ENCODE measurements at places on chromosomes 7 and 10.

- DNase-seq: peak; percentile 25
Observed at GRCh38 chr10:60096761-60097513, 190.6 kb upstream of the CCDC6 start.

DNA sequence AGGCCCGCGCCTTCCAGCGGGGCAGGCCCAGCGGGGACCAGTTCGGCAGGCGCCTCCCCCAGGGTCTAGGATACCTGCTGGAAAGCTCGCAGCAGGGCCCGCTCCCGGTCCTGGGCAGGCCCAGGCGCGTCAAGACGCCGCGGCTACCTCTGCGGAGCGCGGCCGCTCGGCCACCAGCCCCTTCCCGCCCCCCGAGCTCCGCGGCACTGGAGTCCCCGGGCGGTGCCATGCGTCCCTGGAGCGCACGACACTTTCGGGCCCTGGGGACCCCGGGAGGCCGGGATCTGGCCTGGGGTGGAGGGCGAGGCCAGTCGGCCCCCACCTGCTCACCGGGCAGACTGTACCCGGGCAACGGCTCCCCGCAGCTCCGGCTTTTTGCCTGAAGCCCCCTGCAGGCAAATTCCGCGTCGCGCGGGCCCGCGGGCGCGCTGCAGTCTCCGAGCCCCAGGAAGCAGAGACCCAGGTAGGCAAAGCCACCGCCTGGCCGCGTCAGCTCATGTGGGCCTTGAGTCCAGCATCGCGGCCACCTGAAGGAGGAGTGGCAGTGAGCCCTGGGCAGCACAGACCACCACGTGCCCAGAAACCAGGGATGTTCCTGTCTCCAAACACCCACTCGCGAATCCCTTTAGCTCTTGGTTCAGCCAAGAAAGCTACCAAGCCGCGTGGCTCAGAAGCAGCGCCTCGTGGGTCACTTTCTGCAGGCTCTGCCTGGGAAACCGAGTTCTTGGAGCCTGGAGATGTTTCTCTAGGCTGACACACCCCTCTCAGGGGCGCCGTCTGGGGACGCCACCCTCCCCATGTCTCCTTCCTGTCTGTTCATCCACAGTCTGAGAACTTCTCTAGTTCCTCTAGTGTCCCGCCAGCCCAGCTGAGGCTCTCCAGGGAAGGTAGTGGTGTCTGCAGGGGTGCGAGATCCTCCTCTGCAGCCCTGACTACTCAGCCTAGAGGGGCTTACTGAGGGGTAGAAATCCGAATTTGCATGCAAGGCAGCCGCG, 46.1 kb upstream of the APBB1IP start:
- DNase-seq: no peak

DNA sequence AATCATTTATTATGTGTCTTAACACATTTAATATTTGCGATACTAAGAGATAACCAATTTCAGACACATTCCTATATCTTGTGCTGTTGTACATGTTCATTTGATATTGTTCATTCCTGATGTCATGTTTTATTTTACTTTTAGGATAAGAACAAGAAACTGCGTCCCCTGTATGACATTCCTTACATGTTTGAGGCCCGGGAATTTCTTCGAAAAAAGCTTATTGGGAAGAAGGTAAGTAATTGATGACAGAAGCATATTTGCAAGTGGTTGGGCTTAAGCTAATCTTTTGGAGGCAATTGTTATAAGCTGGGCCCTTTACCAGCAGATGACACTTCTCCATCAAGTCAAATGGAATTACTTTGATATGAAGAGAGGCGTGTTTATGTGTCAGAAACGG, 155.3 kb downstream of the SND1 start:
- DNase-seq: no peak

DNA sequence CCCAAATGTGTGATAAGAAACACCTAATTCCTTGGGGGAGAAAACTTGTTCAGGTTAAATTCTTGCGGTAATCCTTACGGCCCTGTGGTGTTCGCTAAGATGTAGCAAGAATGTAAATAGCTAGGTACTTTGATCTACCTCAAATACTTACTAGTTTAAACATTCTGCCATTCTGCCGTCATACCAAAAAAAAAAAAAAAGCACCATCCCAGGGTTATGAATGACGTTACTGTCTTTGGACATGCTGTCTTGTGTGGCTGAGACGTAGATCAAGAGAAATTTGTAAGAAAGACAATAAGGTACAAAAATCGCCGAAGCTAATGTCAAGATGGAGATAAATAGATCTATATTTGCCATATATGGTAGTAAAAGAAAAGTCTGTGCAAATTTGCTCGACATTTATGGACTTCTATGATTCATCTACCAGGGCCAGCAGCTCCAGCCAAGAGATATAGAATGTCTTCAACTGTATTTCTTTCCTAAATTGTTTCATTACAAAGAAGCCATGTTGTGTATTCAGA, 195.6 kb downstream of the CUX1 start:
- no peak for DNase-seq

DNA sequence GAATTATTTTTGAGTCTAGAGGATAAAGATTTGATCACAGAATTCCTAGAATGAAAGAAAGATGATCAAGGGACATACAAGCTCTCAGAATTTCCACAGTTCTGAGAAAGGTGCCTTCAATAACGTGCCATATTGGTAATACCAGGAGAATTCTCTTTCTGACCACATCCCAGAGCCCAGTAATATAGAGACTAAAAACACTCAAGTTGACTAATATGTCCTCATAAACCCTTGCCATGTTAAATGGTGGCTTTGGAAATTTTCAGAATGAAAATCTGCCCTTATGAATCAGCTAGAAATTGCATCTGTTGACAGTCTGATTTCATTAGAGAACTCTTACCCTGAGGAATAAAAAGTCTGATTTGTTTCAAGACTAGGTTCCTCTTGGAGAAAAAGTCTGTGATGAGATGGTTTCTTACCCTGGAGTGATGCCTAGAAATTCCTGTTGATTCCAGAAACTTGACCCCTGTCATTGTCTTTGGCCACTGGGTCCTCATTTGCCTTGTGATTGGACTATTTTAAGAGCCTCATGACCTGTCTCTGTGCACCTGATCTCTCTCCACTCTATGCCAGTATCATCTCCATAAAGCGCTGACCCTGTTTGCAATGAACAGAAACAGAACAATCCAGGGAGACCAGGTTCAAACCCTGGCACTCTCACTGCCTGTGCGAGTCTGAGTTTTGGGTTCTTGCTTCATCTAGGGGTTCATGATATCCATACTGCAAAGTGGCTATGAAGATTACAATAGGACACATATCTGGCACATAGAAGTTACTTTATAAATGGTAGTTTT, 3.3 kb downstream of the IL2RA start:
- no peak for DNase-seq

DNA sequence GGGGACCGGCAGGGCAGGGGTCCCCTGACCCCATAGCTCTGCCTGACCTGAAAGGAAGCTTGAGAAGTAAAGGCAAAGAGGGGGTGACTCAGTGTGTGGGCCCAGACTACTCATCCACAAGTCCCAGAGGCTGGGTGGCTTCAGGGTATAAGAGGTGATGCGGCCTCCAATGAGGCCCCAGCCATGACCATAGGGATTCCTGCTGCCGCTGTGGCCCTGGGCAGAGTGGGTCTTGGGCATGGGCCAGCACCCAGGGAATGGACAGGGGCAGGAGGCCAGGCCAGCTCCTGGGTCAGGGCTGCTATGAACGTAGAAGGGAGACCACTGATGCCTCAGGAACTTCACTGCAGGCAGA, 64.4 kb upstream of the EBF3 start:
- DNase-seq: no peak

DNA sequence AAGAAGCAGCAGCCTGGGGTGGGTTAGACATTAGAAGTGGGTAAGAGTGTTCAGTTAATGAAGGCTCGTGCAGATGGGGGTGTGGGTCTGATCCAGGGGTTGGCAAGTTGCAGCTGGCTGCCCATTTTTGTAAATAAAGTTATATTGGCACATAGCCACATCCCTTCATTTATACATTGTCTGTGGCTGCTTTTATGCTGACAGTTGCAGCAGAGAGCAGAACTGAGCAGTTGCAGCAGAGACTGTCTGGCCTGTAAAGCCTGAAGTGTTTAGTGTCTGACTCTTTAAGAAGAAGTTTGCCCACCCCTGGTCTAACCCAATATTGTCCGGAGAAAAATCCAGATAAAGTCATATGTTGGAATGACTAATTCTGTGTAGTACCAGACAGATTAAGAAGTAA, 38.1 kb downstream of the GLRX3 start:
- no peak for DNase-seq
